ENCODE measurements at places on chromosomes 4 and X.

DNA sequence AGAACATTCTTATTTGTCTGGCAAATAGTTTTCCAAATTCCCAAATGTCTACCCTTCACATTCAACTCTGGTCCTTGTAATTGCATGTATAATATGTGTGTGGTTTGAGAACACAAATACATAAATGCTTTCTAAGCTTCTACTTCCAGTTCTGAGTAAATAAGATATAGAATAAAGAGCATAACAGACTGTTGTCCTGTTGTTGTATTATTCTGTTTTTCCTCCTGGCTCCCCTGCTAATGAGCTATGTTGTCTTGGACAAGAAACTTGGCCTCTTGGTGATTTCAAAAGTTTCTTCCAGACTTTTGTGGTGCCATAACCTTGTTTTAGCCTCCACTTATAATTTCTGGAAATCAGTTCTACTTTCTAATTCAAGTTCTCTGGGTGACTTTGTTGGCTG is 75.3 kb upstream of the USP38 start:
- DNase-seq = no peak

GRCh38 chr4:8847764-8848163 is 23.9 kb downstream of the HMX1 start:
- no peak for DNase-seq

- no peak for DNase-seq
Observed at GRCh38 chr4:158875026-158875425, 106.2 kb downstream of the FNIP2 start.

- DNase-seq = no peak
Observed at GRCh38 chr4:31023109-31023508, 302.9 kb downstream of the PCDH7 start.

GRCh38 chr4:81314196-81314896 is 99.3 kb upstream of the PRKG2 start:
- no peak for DNase-seq

DNA sequence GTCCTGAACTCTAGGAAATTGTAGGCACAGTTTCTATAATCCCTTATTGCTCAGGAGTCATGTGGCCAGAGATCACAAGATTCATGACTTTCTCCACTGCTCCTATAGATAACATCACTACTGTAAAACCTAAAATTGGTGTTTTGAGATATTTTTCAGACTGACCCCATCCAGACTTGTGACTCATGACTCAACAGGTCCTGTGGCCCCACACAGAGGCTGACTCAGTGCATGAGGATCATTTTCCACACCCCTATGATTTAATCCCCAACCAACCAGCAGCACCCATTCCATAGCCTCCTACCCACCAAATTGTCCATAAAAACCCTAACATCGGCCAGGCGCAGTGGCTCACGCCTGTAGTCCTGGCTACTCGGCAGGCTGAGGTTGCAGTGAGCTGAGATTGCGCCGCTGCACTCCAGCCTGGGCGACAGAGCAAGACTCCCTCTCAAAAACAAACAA is 13.2 kb upstream of the XIAP start:
- DNase-seq = peak; percentile 70

GRCh38 chr4:8727546-8728510 is 135.3 kb downstream of the CPZ start:
- no peak for DNase-seq

DNA sequence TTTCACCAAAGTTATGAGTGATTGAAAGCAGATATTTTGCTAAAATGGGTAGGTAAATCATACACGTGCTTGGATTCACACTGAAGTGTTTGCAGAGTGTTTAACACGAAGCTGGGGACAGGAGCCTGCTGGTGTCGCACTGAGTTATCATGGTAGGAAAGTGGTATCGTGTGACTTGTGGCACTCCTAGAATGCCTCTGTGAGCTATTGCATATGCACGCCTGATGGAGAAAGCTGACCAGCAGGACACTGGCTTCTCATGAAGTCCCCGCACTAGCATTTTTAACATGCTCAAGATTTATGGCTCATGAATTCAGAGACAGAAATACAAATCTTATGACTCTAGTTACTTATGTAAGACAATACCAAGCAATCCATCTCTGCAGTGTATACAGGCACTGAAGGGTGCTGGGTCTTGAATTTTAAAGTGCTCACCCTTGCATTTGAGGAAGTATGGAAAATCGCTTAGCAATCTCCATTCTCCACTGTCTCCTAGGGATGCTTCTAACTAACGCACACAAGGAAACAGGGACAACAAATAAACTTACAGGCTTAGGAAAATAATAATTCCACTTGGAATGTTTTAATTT is 19.8 kb downstream of the VCX3B start:
- no peak for DNase-seq

GRCh38 chr4:55343887-55344286 is 2.2 kb upstream of the SRD5A3 start:
- DNase-seq = no peak

DNA sequence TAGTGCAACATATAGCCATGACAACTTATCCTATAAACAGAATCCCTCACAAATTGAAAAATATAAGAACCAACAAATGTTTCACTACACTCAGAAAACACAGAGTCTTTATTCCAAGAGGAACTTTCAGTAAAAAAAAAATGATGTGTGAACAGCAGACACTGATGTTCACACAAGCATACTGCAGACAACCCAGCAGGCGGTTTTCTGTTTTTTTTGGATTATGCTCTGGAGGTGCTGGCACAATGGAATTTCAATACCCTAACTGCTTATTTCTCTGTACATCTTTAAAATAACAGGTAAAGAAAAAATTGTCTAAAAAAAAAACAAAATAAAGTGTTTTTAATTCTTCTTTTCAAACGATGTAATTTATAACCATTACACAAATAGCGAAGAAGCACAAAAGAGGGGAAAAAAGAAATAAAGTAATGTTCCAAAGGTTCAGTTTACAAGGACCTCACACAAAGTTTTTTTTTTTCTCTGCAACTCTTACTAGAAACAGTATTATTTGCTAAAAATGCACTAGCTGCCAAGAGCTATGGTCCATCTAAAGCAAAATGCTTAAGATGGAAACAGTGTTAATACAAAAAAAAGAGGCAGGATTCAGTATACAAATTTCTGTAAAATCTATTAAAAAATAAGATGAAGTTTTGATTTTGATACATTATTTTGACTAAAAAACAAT is 55.3 kb downstream of the ANAPC10 start:
- DNase-seq = no peak

GRCh38 chr4:156512622-156513021 is 459.0 kb downstream of the PDGFC start:
- DNase-seq = no peak

- DNase-seq = peak; percentile 2
Observed at GRCh38 chrX:21632027-21632426, 26.1 kb downstream of the KLHL34 start.

DNA sequence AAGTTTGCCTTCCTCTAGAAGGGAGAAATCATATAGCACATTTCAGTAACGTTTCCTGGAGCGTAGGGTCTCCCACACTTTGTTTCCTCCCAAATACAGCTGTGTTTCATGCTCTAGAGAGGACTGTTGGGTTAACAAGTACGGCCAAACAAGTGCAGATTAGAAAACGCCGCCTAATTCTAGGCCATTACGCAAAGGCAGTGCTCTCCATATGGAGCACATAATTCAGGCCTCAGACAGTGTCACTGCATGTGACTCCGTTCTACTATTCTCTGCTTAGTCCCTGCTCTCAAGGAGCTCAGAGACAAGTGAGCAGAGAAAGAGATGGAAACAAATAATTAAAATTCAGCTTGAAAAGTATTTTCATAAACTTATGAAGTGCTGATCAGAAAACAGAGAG is 11.6 kb downstream of the ZNF827 start:
- DNase-seq = no peak

- no peak for DNase-seq
Observed at GRCh38 chr4:139917896-139918295, 236.1 kb downstream of the MAML3 start.

GRCh38 chrX:21838937-21839333 is 482 bp upstream of the MBTPS2 start:
- no peak for DNase-seq

GRCh38 chr4:30720021-30720660 is at the start of gene PCDH7:
Gene PCDH7, plus strand, starts transcription at chr4:30720369. Its CDS starts 1,054 bp downstream, at chr4:30721423.
- peak; percentile 17 for DNase-seq

DNA sequence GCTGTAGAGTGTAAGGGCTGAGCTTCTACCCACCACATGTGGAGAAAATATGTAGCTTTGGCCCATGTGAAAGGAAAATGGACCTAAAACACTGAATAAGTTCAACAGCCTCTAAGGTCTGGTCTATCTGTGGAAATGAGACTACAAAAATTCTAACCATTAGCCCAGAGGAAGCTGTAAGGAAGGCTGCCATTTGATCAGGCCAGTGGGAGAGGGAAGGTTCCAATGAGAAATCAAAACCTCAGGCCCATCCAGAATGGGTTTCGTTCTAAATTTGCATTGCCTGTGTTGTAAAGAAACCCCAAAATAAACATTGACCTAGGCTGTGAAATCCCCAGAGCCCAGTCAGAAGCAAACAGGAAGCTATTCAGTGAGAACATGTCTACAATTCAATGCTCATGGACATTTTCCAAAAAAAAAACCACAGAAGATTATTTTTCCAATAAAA is 320.4 kb upstream of the SLC7A11 start:
- peak; percentile 11 for DNase-seq

- no peak for DNase-seq
Observed at GRCh38 chrX:134813697-134814096, 155.4 kb upstream of the PLAC1 start.

- no peak for DNase-seq
Observed at GRCh38 chr4:168028568-168028967, 63.8 kb upstream of the ANXA10 start.

DNA sequence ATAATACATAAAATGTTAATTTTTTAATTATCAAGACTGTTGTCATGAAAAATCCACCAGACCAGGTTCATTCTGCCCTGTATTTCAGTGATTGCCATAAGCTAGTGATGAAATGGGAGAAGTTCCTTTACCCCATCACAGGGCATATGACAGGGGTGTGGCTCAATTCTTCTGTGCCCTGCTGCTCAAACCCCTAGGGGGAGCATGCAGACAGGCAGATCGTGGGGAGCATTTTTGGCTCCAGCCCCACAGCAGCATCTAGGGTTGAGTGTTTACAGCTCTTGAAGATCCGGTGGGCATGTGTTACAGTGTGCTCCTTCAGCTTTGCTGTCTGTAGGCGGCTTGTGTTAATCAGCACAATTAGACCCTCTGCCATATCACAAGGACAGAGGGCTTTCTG is 700.7 kb downstream of the PCDH18 start:
- no peak for DNase-seq
